ENCODE measurements at places on chromosomes 5 and 9. TPM values are rescaled to one million over a fixed set of nuclear protein-coding genes. Genes with fewer than 3 reads are reported as not detected.

- no peak for DNase-seq
Measured at GRCh38 chr5:147382776-147383175, 127.1 kb downstream of the DPYSL3 start.

LHX2 gene
- total RNA-seq = 0.24 TPM

DNA sequence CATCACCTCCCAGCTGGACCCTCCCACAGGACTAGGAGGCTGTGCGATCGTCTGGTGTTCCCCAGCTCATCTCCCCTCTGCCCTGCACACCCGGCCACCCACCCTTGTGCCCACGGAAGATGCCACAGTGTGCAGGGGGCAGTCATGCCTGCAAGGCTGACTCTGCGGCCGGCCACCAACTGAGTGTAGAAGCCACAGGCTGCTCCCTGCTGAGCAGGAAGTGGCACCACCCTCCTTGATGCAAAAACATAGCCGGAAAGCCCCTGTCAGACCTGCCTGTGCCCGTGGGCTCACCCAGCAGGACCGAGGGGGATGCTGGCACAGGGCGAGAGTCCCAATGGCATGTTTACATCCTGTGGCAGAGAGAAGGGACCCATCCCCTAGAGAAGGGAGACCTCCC lies 40.3 kb upstream of the SLC12A7 start:
- DNase-seq = no peak

PCDHB16 gene
- 11.9 TPM for total RNA-seq

DNA sequence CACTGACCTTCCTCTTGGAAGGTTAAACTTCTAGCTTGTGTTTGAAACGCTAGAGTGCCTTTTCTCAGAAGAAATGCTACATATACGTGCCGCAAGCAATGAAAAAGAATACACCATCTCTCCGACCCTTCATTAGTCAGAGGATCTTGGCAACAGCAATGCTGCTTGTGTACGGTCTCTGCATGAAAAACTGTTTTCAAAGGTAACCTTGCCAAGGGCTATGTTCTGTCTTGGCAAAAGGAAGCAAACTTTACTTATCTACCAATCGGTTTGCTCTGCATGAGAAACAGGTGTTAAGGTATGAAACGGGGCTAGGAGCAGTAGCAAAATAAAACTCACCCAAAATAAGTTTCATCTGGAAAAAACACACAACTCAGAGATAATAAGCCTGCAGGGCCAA lies 297.8 kb downstream of the FBXL17 start:
- no peak for DNase-seq

- DNase-seq = no peak
Measured at GRCh38 chr5:156460471-156460870, 133.5 kb downstream of the SGCD start.

All from progenitor cell of endocrine pancreas (in vitro differentiated cells).